ENCODE measurements at places on chromosomes 16 and 17.

DNA sequence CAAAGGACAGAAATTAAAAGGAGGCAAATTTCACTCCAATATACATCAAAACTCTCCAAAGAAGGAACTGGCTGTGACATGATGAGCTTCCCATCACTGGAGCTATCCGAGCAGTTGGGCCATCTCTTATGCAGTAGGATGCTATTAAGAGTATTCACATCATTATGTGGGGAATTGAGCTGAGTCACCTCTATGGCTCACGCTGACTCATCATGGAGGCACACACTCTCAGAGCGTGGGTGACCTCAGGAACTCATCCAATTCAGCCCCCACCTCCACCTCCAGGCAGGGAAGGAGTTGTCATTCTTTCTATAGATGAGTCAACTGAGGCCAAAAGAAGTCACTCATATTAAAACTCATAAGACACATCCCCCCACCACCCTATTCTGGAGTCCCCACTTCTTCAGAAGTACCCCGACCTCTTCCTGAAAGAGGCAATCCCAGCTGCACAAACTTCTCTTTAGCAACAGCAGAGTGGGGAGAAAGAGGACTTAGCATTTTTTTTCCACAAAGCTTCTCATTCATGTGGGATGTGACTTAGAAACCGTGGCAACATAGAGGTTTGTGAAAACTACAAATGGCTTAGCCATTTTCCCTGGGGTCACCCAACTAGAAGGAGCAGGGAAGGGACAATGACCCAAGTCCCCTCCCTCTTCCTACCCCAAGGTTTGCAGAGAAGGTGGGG, 32.5 kb downstream of the ABCC12 start:
- no peaks in the 10 kb centered on the region for H3K36me3 ChIP-seq
- no peak overlapping the region for H3K4me3 ChIP-seq
- DNase-seq, result no peak
- no peak overlapping the region for H3K27ac ChIP-seq
- peaks cover 7% of the 10 kb centered on the region for H3K27me3 ChIP-seq
- no peaks in the 10 kb centered on the region for H3K4me1 ChIP-seq

- H3K36me3 ChIP-seq, result no peaks in the 10 kb centered on the region
- H3K27me3 ChIP-seq, result peaks cover 25% of the 10 kb centered on the region
- no peak overlapping the region for H3K27ac ChIP-seq
- no peaks in the 10 kb centered on the region for H3K4me1 ChIP-seq
- DNase-seq, result no peak
- no peak overlapping the region for H3K4me3 ChIP-seq
Observed at GRCh38 chr17:8728971-8729370, 15.7 kb downstream of the CCDC42 start.

- peaks cover 44% of the 10 kb centered on the region for H3K27me3 ChIP-seq
- no peak overlapping the region for H3K27ac ChIP-seq
- no peak overlapping the region for H3K4me3 ChIP-seq
- no peak for DNase-seq
- no peaks in the 10 kb centered on the region for H3K36me3 ChIP-seq
Observed at GRCh38 chr16:86027373-86028126, 128.6 kb downstream of the IRF8 start.

- peak; percentile 56 for DNase-seq
- H3K4me3 ChIP-seq, result peak overlapping the region; percentile 50
- H3K4me1 ChIP-seq, result peaks cover 13% of the 10 kb centered on the region
- H3K27ac ChIP-seq, result peak overlapping the region; percentile 61
- H3K27me3 ChIP-seq, result peaks cover 19% of the 10 kb centered on the region
Observed at GRCh38 chr16:14354561-14355351, 275.3 kb downstream of the PARN start.

- peak; percentile 99 for DNase-seq
- peaks cover 24% of the 10 kb centered on the region for H3K4me1 ChIP-seq
- peak within 1 kb of the TSS; percentile 91 for H3K4me3 ChIP-seq
- peaks cover 7% of the 10 kb centered on the region for H3K27me3 ChIP-seq
Observed at GRCh38 chr16:13919683-13920509, at the start of gene ERCC4. Gene ERCC4, plus strand, starts transcription at chr16:13920154. Its CDS starts 12 bp downstream, at chr16:13920166.

- H3K27me3 ChIP-seq, result peaks cover 15% of the 10 kb centered on the region
- H3K27ac ChIP-seq, result no peak overlapping the region
- H3K4me3 ChIP-seq, result no peak overlapping the region
- peaks cover 2% of the 10 kb centered on the region for H3K4me1 ChIP-seq
Observed at GRCh38 chr17:83177611-83178532, 98.5 kb downstream of the METRNL start.

- H3K4me3 ChIP-seq, result no peak overlapping the region
- no peak overlapping the region for H3K27ac ChIP-seq
- H3K4me1 ChIP-seq, result no peaks in the 10 kb centered on the region
- H3K27me3 ChIP-seq, result no peaks in the 10 kb centered on the region
Observed at GRCh38 chr16:69250081-69250480, 61.1 kb upstream of the VPS4A start.

- no peak overlapping the region for H3K27ac ChIP-seq
- H3K36me3 ChIP-seq, result no peaks in the 10 kb centered on the region
Observed at GRCh38 chr17:75612906-75613626, 20.2 kb upstream of the SMIM5 start.

DNA sequence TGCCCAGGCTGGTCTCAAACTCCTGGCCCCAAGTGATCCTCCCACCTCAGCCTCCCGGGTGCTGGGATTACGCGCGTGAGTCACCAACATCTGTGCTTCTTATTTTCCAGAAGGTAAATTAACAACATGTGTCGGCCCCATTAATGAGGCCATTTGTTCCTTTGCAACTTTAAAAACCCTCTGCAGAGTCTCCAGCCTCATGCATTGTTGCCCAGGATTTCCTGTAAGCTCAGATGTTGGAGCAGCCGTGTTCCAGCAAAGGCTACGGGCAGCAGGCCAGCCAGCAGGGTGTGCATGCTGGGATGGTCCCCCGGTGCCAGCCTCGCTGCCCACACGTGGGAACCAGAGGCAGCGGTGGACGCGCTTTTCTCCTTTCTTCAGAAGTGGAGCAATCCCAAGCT, 19.1 kb upstream of the HEXD start:
- H3K4me1 ChIP-seq, result peaks cover 22% of the 10 kb centered on the region
- no peak for DNase-seq
- H3K4me3 ChIP-seq, result no peak overlapping the region
- H3K27me3 ChIP-seq, result no peaks in the 10 kb centered on the region
- no peak overlapping the region for H3K27ac ChIP-seq

DNA sequence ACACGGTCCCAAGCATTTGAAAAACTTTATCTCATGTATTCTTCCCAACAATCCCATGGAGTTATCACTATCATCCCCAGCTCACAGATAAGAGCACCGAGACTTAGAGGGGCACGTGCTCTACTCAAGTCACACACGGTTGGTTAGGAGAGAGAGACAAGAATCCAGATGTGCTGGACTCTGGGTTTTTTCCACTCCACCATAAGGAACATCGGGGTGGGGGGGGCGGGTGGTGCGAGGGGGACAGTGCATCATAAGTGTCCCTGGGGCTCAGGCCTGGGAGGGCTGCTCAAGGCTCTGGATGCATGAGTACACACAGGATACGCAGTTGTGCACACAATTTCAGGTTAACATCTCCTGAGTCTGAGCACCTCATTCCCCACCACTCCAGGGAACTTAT, 7.4 kb downstream of the CDC42EP4 start:
- no peak overlapping the region for H3K27ac ChIP-seq
- peaks cover 8% of the 10 kb centered on the region for H3K4me1 ChIP-seq
- no peak overlapping the region for H3K4me3 ChIP-seq
- peaks cover 50% of the 10 kb centered on the region for H3K27me3 ChIP-seq
- no peak for DNase-seq
- no peaks in the 10 kb centered on the region for H3K36me3 ChIP-seq

DNA sequence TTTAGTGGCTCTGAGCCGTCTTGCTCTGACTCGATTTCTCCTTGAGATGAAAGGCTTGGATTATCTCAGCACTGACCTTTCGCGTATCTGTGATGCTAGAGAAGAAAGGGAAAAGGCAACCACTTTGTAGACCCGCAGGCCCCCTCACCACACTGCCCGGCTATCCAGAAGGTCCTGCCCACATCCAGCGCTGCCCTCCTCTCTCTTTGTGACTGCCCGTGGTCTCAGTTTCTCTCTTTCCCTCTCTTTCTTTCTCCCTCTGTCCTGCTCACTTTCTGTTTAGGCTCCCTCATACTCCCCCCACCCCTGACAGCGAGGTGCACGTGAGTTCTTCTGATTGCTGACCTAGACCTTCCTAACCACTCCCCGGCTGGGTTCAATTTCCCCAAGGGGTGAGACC, 12.8 kb upstream of the TBX21 start:
- H3K4me3 ChIP-seq, result no peak overlapping the region
- H3K27ac ChIP-seq, result peak overlapping the region; percentile 74
- peaks cover 23% of the 10 kb centered on the region for H3K27me3 ChIP-seq
- H3K4me1 ChIP-seq, result peaks cover 80% of the 10 kb centered on the region
- H3K36me3 ChIP-seq, result no peaks in the 10 kb centered on the region

- DNase-seq, result no peak
- no peaks in the 10 kb centered on the region for H3K27me3 ChIP-seq
- H3K27ac ChIP-seq, result no peak overlapping the region
- H3K4me3 ChIP-seq, result no peak overlapping the region
- no peaks in the 10 kb centered on the region for H3K4me1 ChIP-seq
Observed at GRCh38 chr17:53527473-53527872, 295.3 kb upstream of the KIF2B start.

DNA sequence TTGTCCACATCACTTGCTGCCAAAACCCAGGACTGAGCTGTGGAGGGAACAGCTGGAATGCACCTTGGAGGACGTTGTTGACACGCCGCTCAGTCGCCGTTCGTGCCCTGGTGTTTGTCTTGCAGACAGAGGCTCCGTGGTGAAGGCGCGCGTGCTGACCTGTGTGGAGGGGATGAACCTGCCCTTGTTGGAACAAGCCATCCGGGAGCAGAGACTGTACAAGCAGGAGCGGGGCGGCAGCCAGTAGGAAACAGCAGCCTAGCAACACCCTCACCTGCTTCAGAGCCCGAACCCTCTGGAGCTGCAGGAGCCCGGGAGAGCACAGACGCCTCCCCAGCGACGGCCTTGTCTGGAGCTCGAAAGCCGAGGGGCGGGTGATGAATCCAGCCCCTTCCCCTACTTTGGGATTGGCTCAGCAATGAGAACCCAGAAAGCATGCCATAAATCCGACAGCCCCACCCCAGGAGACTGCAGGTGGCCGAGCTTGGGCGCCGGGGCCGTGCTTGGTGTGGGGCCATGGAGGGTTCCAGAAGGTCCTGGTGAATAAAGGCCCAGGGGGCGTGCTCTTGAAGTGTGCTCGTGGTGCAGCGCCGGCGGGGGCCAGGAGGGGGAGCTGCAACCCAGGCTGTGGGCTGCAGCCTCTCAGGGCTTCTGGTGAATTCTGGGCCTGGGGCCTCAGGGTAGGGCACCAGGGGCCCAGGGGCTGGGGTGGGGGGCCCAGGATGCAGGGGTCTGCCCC, 470 bp upstream of the CDK3 start:
- H3K27ac ChIP-seq, result no peak overlapping the region
- no peak overlapping the region for H3K4me3 ChIP-seq
- H3K27me3 ChIP-seq, result no peaks in the 10 kb centered on the region
- H3K4me1 ChIP-seq, result peaks cover 15% of the 10 kb centered on the region
- peak; percentile 78 for DNase-seq

GRCh38 chr17:80705988-80706387, 161.3 kb downstream of the RPTOR start:
- H3K4me3 ChIP-seq, result no peak overlapping the region
- DNase-seq, result no peak
- H3K27me3 ChIP-seq, result no peaks in the 10 kb centered on the region

DNA sequence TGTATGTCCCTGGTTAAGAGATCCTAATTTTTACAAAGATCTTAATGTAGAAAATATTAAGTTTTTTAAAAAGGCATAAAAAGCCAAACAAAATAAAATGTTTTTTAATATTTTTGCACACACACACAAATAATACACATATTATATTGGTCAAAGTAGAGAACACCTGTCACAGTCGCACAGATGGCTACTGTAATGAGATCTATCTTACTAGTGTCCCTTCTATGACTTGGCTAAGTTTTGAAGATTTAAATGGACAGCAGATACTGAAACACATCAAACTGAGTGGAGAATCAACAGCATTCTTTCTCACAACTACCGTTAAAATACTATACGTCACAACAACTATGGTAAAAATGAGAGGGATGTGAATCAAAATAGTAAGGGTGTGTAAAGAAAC, 83.4 kb downstream of the HELZ start:
- no peak overlapping the region for H3K27ac ChIP-seq
- no peak for DNase-seq
- no peaks in the 10 kb centered on the region for H3K27me3 ChIP-seq
- peaks cover 19% of the 10 kb centered on the region for H3K4me1 ChIP-seq
- H3K36me3 ChIP-seq, result peaks cover 48% of the 10 kb centered on the region

GRCh38 chr16:29883987-29884386, 15.4 kb downstream of the SEZ6L2 start:
- H3K4me1 ChIP-seq, result no peaks in the 10 kb centered on the region
- peaks cover 37% of the 10 kb centered on the region for H3K27me3 ChIP-seq
- DNase-seq, result no peak
- no peaks in the 10 kb centered on the region for H3K36me3 ChIP-seq
- H3K4me3 ChIP-seq, result no peak overlapping the region
- no peak overlapping the region for H3K27ac ChIP-seq

GRCh38 chr17:13266606-13267005, 248.8 kb upstream of the ELAC2 start:
- H3K36me3 ChIP-seq, result no peaks in the 10 kb centered on the region
- no peaks in the 10 kb centered on the region for H3K4me1 ChIP-seq
- no peak for DNase-seq
- H3K27me3 ChIP-seq, result no peaks in the 10 kb centered on the region

DNA sequence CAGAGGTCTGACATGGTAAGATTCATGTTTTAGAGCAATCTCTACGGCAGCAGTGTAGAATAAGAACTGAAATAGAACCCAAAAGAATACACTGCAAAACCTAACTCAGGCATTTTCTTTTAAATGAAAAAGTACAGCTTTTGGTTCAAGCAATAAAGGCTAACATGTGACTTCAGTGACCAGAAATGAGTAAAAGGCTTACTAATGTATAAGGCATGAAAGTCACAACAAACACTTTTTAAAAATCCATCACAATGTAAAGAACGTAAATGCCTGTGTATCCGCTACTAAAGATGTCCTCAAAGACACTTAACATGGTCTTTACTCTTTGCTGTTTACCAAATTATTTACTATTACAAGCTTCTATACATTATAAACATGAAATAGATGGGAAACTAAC, 16.6 kb downstream of the KIAA0753 start:
- no peaks in the 10 kb centered on the region for H3K4me1 ChIP-seq
- no peak overlapping the region for H3K4me3 ChIP-seq
- no peak for DNase-seq
- H3K27me3 ChIP-seq, result no peaks in the 10 kb centered on the region

DNA sequence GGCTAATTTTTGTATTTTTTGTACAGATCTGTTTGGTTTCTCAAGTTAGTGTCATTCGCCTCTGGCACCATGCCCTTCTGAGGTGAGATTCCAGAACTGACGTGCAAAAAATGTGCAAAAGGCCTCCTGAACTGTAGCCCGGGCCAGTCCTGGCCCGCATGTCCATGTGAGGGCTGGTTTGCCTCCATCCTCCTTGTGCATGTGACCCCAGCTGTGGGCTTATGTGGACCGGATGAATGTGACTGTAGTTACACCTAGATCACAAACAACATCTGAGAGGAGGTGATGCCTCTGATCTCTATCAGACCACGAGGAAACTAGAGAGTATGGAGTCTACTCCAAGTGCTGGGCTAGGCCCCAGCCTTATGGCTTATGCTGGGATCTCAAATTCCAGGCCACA, 241.6 kb downstream of the XYLT1 start:
- no peak for DNase-seq
- H3K4me3 ChIP-seq, result no peak overlapping the region
- peaks cover 2% of the 10 kb centered on the region for H3K4me1 ChIP-seq
- no peak overlapping the region for H3K27ac ChIP-seq
